Glomerular endothelial cell (primary cell): ENCODE measurements at places on chromosomes 7 and 10. TPM values are rescaled to one million over a fixed set of nuclear protein-coding genes. Genes with fewer than 3 reads are reported as not detected.

DNA sequence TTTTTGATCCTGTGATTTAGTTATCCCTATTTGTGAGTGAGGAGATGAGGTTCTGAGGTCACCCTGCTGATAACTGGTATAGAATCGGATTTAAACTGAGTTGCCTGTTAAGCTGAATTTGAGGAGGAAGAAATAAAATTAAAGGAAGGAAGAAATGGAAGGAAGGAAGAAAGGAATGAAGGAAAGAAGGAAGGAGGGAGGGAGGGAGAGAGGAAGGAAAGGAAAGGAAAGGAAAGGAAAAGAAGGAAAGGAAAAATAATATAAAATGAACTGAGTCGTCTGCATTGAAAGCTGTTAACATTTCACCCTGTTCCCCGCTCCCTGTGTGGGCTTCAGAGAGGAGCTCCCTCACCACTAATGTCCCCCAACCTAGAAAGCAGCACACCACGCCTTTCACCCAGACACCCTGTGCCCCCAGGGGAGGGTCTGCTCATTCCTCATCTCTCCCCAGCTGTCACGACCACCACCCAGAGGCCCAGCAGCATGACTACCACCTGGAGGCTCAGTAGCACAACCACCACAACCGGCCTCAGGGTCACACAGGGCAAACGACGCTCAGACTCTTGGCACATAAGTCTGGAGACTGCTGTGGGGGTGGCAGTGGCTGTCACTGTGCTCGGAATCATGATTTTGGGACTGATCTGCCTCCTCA, 16.3 kb downstream of the PILRA start:
- DNase-seq: no peak

- DNase-seq: no peak
Observed at GRCh38 chr7:155556763-155557162, 10.4 kb upstream of the CNPY1 start.

- no peak for DNase-seq
Observed at GRCh38 chr7:135733603-135734342, 5.8 kb upstream of the SLC13A4 start.

GRCh38 chr10:102549549-102549948, 45.8 kb downstream of the SUFU start:
- no peak for DNase-seq

GRCh38 chr7:103297837-103298179, 573 bp downstream of the PMPCB start:
- no peak for DNase-seq

- no peak for DNase-seq
Observed at GRCh38 chr7:14403587-14403986, 414.1 kb upstream of the ETV1 start.

DNA sequence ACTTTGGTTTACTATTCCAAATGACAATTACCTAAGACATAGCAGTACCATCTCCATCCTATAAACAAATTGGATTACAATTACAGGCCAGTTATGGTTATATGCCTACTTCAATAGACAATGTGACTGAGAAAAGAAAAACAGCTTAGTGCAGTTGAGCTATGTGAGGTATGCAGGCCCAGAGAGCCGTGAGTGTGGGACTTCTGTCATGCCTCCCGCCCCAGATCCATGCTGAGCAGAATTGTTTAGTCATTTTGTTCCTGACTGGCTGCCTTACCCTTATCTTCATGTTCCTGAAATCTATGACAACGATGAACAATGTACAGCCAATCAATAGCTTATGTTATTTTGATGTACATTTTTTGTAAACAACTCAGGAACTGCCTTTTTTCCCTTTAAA, 21.7 kb downstream of the LARP4B start:
- no peak for DNase-seq

GRCh38 chr10:63257778-63258177, 124.7 kb downstream of the NRBF2 start:
- DNase-seq: no peak

GRCh38 chr10:266974-267425, 131.7 kb downstream of the ZMYND11 start:
- peak; percentile 22 for DNase-seq

DNA sequence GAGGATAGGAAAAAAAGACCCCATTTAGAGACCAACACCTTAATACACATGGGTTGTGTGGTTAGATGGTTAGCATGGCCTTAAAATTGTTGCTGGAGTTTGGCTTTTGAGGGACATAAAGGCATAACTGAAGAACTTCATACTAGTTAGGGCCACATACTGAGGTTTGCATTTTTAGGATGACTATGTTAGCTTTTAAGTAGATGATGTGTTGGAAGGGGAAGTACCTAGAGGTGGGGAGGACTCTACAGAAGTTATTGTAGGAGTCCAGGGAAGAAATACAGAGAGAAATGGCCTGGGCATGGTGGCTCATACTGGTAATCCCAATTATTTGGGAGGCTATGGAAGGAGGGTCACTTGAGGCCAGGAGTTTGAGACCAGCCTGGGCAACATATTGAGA, 40.5 kb downstream of the ENTPD1 start:
- no peak for DNase-seq

DNA sequence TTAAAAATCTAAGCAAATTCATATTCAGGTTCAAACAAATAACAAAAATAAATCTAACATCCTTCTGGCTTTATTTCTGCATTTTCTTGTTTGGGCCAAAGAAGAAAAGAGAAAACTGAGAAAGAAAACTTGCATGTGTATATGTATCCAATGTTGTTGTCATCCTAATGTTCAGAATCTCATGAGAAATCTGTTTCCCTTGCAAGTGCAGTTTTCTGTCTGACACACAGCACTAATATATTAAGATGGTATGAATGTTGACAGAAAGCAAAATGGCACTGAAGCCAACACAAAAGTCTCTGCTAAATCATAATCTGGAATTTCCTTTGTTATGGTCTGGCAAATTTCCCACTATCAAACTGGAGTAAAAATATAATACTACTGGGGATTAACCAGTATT, 235.9 kb downstream of the HGF start:
- no peak for DNase-seq

- DNase-seq: no peak
Observed at GRCh38 chr7:38057829-38058228, 120.2 kb upstream of the STARD3NL start.

GRCh38 chr7:151313857-151314256, 27.8 kb upstream of the NUB1 start:
- no peak for DNase-seq

GRCh38 chr10:71549766-71550533, 153.2 kb downstream of the CDH23 start:
- no peak for DNase-seq

DNA sequence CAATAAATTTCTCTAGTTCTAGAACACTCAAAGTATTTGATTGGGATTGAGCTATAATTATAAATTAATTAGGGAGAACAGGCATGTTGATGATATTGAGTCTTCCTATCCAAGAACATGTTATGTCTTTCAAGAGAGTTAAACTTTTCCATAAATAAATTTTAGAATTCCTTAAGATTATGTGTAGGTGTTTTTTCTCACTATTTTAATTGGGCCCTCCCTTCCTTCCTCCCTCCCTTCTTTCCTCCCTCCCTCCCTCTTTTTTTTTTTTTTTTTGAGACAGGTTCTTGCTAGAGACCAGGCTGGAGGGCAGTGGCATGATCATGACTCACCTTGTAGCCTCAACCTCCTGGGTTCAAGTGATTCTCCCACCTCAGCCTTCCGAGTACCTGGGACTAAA, 20.2 kb downstream of the EXOC6 start:
- DNase-seq: no peak

DNA sequence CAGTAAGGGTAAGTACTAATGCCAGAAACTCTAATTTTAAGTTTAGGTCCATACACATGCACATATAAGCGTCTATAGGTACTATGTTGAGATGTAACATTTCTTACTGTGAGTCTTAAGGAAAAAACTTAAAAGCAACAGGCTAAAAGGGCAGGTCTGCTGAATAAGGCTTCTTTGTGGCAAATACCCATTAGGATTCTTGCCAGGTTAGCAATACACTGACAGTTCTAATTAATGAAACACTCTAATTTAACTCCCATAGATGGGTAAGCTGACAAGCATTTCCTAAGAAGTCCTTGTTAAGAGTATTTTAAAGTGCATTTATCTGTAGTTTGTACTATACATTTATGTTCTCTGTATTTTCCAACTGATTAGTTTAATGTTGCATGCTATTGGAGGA, 14.0 kb downstream of the SCRN1 start:
- no peak for DNase-seq

DNA sequence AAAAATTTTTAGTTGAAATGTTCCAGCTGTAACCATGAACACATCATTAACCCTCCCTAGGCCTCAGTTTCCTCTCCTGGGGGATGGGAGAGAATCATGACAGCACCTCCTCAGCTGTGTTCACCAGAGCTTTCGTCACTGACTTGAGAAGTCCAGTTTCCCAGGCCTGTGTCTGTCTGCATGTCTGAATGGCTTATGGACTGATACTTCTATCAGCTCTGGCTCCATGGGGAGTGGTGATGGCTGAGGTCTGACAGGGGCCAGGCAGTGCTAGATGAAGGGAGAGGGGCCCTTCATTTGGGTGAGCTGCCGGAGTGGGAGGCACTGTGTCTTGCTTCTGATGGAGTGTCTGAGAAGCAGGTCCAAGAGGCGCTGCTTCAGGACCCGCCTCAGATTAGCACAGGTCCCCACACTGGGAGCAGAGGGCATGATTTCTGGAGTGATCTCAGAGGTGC, 192.9 kb downstream of the PTPN20 start:
- no peak for DNase-seq

- DNase-seq: no peak
Observed at GRCh38 chr10:99982728-99983127, 27.0 kb downstream of the DNMBP start.

GRCh38 chr10:31822150-31822549, 106.5 kb downstream of the ARHGAP12 start:
- no peak for DNase-seq

GRCh38 chr7:95317546-95317945, 6.8 kb downstream of the PON1 start:
- no peak for DNase-seq

DNA sequence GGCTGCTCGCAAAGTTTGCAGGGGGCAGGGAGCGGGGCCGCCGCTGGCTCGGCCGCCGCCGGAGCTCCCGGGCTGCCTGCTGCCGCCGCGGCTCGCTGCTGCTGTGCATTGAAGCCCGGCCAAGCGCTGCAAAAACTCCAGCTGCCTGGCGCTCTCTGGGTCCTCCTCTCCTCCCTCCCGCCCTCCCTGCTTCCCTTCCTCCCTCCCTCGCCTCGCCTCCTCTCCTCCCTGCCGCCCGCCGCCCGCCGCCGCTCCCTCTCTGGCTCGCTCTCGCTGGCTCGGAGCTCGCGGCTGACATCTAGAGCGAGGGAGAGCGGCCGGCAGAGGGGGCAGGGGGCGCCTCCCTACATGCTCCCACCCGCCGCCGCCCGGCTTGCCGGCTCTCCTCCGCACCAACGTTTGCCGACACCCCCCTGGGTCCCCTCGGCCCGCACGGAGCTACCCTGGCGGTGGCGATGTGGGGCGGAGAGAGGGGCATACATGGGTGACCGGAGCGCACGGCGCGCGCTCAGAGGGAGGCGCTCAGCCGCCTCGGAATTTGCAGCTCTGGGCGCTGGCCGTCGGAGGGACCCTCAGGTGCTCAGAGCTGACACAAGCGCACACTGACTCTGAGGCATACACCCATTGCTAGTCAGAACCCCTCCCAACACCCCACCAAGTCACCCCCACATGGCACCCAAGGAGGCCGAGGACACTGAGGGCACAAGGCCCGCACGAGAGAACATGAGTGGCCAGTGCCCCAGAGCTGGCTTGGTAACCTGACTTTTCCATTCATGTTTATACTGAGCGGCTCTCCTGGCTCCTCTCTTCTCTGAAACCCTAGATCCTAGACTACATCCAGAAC, 1.2 kb upstream of the PLXNA4 start:
- DNase-seq: no peak

- no peak for DNase-seq
Observed at GRCh38 chr7:88628363-88629085, 131.0 kb upstream of the ZNF804B start.

DNA sequence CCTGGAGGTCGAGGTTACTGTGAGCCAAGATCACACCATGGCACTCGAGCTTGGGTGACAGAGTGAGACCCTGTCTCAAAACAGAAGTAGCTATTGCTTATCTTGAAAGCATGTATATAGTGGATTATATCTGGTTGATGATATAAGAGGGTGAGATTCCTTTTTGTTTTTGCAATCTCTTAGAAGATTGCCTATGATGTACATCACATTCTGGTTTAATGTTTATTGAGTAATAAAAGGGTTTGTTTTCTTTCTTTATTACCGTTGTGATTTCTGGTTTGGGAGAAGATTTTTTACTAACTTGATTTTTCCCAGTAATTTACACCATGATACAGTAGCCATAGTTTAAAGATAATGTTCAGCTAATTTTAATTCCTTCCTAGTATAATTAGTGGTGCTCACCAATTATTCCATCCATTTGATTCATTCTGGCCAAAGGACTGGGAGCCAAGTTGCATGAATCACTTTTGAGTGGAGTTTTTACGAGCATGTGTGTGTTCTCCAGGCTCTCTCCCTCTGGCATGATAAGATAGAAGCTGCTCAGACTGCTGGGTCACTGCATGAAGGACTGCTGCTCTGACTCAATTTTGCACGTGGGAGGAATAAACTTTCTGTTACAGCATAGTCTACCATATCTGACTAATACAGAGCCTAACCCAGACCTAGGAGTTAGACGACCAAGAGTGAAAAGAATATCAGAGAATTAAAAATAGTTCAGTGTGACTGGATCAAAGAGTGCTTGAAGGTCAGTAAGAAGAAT, 13.5 kb upstream of the TSPAN13 start:
- no peak for DNase-seq

- DNase-seq: no peak
Observed at GRCh38 chr10:30988831-30989435, 42.7 kb downstream of the ZNF438 start.

DNA sequence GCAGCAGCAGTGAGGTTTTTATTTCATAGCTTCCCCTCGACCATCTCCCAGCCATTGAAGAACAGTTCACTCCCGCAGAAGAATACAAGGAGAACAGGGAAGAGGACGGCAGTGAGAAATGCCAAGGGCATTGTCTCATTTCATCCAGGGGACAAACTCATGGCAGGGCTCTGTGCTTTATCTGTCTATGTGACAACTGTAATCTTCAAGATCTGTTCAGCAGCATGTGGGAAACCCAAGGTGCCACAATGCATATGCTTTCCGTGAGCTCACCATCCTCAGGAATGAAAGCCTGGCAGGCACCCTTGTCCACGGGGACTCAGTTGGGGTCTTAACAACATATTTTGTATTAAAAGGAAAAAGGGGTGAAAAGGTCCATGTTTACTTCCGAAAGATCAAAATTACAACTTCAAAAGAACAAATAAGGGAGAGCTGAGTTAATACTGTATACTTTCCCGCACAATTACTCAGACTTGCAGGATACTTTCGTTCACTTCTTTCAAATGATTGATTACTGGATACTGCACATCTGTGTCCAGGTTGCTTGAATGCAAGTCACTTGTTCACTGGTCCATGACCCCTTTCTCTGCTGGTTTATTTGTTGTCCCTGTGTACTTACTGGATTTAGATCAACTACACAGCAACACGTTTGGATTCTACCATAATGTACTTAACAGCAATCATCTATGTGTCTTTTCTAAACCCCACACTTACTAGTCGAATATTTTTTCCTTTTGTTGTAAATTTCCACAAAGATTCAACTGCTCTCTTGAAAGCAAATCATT, 90.1 kb upstream of the ATP6V0A4 start:
- DNase-seq: no peak

GBX1 gene
- total RNA-seq: not detected in 2 replicates

BPGM gene
- total RNA-seq: 12.4 and 23.7 TPM in 2 replicates

CALHM1 gene
- total RNA-seq: not detected in 2 replicates

SLC13A1 gene
- not detected in 2 replicates for total RNA-seq

PLXNA4 gene
- 1.2 and 5.4 TPM in 2 replicates for total RNA-seq

PARD3 gene
- total RNA-seq: 23.0 and 29.7 TPM in 2 replicates

UBN2 gene
- total RNA-seq: 4.3 and 9.3 TPM in 2 replicates

NEUROG3 gene
- not detected in 2 replicates for total RNA-seq

ASB10 gene
- total RNA-seq: not detected in 2 replicates

ARPC1B gene
- 509 and 602 TPM in 2 replicates for total RNA-seq

LRRC17 gene
- 34.6 and 71.4 TPM in 2 replicates for total RNA-seq
